AG09309 (cell line): ENCODE measurements at places on chromosomes 2 and 18.
A peak's percentile ranks its signal among the peaks of the same experiment; 100 is the strongest.

- peak; percentile 20 for DNase-seq
Measured at GRCh38 chr18:76573325-76574025, 78.4 kb upstream of the ZNF516 start.

- DNase-seq = no peak
Measured at GRCh38 chr18:67463829-67464228, 52.7 kb downstream of the DSEL start.

DNA sequence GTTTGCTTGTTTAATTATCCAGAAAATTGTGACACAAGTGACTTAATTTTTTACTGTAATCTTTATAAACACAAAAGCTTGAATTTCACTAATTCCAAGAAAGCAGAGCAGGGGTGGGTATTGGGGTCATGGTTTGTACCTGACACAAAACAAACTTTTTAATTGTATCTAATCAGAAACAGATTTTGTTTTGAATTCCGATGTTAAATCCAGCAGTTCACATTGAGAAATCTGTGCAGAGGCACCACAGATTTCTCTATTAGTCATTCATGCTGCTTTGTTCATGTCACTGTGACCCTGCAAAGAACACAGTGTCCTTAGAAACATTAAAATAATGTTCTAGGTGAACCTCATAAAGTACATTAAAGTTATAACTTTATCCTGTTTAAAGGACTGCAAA is 443.4 kb downstream of the NYAP2 start:
- DNase-seq = no peak

DNA sequence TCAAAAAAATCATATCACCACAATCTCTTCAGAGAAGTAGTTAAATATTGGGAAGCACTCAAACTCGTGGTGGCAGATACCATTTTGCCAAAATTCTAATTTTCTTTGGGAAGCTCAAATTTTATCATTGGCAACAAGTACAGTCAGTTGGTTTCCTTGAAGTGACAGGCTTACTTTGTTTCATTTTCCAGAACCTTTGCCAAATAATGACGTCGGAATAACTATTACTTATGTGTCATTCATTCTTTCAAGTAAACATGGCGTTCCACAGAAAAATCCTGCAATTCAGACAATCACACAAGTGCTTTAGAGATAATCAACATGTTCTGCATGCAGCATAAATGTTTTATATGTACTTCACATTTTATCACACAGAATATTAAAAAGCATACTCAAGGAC is 5.4 kb downstream of the TTLL4 start:
- DNase-seq = no peak

DNA sequence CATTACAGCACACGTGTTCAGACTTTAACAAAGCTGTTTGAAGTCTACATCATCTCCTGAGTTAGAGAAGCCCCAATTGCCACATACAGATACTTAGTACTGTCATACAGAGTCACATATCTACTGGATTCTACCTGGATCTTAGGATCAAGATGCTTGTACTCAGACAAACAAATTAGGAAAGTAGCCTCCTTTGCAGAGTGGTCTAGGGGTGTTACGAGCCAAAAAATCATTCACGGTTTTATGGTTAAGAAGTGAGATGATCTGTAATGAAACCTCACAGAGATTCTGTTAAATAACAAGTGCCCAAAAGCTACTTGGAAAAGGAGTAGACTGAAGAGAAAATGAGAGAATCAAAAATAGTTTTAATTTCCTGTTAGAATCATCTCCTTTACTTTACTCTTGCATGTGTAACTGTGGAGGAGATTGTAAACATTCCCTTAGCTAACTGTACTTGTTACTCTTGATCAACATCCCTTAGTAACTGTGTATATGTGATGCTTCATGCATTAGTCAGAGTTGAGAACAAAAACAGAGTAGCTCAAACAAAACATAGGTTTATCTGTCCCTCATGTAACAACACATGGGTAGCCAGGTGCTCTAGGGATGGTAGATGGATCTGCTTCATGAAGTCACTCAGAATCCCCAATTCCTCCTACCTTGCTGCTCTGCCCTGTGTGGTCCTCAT is 16.4 kb upstream of the IL1RL1 start:
- no peak for DNase-seq

GRCh38 chr2:108612514-108613183 is 78.4 kb downstream of the LIMS1 start:
- no peak for DNase-seq

DNA sequence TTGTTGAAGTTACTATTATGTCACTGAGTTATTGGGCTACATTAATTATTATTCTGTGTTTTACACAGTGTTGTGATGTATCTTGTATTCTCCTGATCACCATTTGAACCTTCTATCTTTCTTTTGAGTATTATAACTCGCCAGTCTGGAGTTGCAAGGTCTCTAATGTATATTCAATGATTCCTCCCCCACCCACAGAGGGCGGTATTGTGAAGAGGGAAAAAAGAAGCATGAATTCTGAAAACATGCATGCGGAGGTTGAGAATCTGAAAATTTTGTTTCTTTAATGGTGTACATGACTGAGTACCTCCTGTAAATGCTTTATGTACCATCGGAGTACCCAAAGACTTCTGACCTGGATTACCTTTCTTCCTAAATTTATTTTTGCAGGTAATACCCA is 266.6 kb downstream of the NR4A2 start:
- DNase-seq = no peak

- no peak for DNase-seq
Measured at GRCh38 chr2:218658671-218659257, 659 bp downstream of the ZNF142 start.

DNA sequence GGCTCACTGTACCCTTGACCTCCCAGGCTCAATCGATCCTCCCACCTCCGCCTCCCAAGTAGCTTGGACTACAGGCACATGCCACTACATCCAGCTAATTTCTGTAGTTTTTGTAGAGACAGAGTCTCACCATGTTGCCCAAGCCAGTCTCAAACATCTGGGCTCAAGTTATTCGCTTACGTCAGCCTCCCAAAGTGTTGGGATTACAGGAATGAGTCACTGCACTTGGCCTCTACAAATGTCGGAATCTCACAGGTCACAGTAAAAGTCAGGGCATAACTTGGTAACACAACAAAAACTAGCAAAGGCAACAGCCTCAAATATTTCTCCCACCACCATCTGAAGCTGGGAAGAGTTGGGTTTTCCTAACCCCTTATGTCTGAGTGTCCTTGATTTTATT is 25.3 kb downstream of the SCG2 start:
- DNase-seq = peak; percentile 89

GRCh38 chr2:9967053-9967775 is 15.7 kb downstream of the GRHL1 start:
- no peak for DNase-seq

- no peak for DNase-seq
Measured at GRCh38 chr2:222641336-222641735, 14.6 kb downstream of the FARSB start.

DNA sequence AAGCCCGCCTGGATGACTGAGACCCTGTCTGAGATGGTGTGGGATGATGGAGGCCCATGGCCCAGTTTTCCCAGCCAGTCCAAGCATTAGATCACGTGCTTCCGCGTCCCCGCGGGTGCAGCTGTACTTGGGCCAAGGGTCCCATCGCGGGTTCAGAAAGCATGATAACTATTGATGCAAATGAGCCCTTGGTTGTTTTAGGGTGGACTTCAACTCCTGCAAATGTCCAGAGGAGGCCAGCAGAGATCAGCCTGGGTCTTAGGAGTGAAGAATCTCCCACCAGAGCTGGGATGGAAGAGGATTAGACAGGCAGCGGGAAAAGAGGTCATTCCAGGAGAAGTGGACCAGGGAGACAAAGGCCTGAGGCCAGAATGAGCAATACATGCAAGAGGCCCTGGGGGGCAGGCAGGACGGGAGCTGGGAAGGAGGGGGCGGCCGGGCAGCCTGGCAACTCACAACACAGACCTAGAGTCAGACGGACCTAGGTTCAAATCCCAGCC is 89.9 kb upstream of the TMEM247 start:
- no peak for DNase-seq

DNA sequence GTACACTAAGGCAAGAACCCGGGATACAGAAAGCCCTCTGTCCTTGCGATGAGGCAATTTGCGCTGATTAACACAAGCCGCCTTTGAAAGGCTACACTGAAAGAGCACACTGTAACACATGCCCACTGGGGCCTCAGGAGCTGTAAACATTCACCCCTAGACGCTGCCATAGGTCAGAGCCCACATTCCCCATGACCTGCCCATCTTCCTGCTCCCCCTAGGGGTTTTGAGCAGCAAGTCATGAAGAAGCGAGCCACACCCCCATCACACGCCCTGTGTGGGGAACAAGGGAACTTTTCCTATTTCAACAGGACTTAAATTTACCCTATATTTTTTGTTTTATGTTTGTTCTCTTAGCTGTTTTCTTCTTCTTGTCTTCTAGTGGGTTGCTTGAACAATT is 47.8 kb upstream of the SLC4A10 start:
- no peak for DNase-seq

DNA sequence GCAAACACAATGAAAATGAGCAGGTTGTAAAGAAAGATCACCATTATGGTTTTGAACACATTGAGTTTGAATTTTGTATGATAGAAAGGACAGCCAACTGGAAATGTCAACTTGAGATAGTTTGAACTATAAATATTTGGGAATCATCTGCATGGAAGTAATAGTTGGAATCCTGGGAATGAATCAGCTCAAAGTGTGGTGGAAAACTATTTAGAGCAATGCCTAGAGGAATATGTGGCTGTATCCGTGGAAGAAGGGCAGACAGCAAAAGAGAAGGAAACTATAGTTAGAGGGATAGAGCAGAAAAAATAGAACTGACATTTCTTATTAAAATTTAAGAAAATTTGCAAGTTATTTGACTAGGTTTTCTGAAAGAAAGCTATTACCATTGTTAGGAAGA is 112.5 kb upstream of the OTX1 start:
- no peak for DNase-seq

DNA sequence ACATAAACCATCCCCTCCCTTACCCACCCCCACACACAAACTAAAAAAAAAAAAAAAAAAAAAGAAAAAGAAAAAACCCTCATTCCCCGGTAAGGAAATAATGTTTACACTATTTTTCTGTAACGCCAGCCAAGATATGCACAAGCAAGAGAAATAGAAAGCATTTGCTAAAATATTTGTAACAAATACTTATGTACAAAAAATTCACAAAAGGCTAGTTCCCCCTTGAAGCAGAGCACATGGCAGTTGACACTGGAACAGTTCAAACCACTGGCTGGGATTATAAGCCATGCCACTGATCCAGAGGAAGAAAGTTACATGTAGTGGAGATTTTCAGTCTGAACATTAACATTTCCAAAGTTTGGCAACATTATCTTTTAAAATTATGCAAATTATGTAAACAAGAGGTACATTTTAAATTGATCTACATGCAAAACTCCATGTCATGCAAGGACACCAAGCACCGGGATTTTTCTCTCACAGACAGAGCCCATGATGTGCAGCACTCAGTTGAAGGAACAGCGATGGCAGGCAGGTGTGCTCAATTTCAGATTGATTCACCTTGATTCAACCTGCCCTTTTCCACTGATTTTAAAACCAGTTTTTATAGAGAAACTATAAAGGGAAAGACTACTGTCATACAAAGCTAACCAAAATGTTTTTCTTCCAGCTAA is 21.4 kb downstream of the PNO1 start:
- no peak for DNase-seq

DNA sequence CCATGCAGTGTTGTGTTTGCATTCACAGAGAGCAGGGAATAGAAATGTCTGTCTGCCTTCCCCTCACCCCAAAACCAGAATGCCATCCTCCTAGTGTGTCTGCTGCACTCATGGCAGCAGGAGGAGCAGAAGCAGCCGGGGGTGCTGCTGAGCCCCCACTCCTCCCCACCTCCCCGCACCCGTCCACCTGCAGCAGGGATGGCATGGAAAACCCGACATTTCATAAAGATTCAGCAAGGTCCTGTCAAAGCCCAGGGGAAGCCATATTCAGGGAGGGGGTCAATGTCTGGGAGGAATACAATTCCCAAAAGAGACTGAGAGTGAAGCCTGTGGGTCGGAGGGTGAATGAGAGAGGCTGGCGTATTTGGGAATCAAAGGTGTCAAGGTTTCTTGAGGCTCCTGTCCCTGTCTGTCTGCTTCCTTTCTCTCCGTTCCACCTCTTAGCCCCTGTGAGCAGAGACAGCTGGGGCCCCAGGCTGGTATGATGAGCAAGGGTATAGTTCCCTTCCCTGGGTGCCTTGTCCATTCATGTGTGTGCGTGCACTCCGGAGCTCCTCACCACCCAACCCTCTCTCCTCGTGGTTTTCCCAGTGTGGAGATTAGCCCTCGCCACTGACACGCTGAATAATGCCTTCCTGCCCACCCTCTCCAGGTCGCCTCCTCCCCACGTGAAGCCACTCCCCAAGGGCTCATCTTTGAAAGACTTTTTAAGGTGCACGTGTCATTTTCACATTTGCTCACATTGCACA is 133.5 kb upstream of the ZNF236 start:
- DNase-seq = no peak

DNA sequence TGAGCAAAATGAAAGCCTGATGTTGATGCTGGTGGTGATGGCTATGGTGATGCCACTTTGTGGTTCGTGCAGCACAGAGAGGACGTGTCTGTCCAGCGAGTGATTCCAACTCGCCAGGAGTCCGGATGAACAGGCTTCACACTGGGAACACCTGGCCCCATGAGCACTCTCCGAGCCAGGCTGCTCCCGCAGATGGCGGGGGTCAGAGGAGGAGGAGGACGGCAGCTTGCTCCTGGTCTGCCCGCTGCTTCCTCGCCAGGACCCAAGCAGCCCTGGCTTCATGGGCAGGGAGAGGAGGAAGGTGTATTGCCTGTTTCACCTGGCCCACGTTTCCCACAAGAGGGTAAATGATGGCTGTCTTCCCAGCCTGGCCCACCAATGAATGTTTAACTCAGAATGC is 121.6 kb downstream of the MTCL1 start:
- no peak for DNase-seq

- no peak for DNase-seq
Measured at GRCh38 chr2:12043131-12043530, 296.7 kb downstream of the LPIN1 start.

GRCh38 chr2:160612266-160612856 is 118.8 kb upstream of the RBMS1 start:
- DNase-seq = peak; percentile 46

DNA sequence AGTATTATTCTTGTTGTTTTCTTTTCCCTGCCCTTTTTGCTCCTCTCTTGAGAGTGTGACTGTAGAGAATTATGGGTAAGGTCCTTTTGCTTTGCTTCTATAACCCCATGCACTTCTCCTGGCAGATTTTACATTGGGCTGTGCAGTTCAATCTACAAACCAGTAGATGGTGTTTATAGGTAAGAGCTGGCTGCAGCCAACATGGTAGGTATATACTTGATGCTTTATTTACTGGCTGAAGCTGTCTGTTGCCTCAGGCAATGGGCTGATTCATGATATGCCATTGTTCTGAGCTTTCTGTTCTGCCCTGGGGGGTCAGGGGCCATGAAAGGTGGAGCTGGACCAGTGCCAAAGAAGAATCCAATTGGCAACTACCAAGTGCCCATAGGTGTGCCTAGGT is 48.3 kb upstream of the MYL1 start:
- no peak for DNase-seq
